Stimulated activated CD8-positive, alpha-beta memory T cell treated with anti-CD3 and anti-CD28 coated beads, Interleukin-7, amount 100 ng/mL, for 1 hour (primary cell): ENCODE measurements at places on chromosomes 6 and 20.

- no peak for DNase-seq
Observed at GRCh38 chr6:15852289-15852688, 189.5 kb upstream of the DTNBP1 start.

GRCh38 chr20:23132930-23133559, 46.9 kb upstream of the CD93 start:
- DNase-seq = no peak

DNA sequence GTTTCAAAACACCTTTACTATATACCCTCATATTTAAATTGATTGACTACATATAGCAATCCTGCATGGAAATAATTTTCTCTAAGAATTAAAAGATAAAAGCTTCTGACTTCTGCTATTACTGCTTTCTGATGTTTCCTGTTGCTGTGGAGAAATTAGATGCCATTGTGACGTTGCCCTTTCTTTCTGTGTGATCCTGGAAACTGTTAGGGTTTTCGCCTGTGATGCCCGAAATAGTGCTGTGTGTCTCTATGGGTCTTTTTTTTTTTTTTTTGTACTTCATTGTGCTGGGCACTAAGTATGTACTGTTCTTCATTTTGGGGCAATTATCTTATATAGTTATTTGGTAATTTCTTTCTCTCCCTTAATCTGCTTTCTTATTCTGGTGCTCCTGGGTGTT, 205.0 kb downstream of the ARID1B start:
- DNase-seq = no peak

GRCh38 chr6:145315982-145316600, 419.2 kb downstream of the EPM2A start:
- no peak for DNase-seq

- no peak for DNase-seq
Observed at GRCh38 chr20:52783769-52784168, 188.4 kb upstream of the TSHZ2 start.

DNA sequence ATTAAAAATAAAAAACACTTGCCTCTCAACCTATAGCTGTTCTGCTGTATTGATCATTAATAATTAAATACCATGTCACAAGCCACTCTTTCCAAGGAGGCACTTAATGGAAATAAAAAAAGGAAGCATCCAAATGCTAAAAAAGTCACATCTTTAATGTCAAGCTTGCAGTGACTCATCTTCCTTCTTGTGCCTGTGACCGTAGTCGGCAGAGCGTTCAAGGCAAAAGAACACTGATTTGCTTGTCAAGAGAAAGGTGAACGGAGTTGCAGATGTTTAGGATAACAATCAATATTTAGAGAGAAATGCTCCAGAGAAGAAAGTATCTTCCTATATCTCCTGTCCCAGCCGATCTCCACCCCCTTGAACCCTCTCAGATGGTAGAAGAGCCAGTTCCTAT, 341.0 kb upstream of the OPRM1 start:
- DNase-seq = no peak

- no peak for DNase-seq
Observed at GRCh38 chr6:163438940-163439335, 24.4 kb downstream of the QKI start.

DNA sequence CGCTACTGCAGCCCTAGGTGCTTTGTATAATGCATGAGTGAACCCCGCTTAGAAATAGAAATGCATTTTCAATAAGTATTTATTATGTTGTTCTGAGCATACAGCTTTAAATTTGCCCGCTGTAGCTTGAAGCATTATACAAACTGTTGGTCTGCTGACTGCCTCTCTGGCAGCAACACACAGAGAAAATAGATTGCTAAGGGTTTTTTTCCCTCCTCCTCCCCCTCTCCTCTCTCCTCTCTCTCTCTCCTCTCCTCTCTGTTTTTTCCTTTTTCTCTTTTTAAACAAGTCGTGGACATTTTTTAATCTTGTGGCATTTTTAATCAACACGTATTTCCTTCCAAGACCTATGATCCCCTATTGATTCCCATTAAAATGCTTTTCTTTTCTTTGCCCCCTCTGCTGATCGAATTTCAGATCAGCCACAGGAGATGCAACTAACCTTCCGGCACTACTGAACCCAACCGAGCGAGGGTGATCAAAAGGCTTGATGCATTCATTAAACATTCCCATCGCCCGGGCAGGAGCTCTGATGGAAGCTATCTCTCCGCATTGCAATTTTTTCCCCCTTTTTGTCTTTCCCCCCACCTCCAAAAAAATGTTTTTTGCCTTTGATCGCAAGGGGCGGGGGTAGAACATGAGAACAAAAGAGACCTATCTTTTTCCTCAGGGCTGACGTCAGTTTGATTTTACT, 90.7 kb upstream of the ARID1B start:
- peak; percentile 7 for DNase-seq

GRCh38 chr6:39428152-39428551, 105.7 kb upstream of the KCNK16 start:
- DNase-seq = no peak

DNA sequence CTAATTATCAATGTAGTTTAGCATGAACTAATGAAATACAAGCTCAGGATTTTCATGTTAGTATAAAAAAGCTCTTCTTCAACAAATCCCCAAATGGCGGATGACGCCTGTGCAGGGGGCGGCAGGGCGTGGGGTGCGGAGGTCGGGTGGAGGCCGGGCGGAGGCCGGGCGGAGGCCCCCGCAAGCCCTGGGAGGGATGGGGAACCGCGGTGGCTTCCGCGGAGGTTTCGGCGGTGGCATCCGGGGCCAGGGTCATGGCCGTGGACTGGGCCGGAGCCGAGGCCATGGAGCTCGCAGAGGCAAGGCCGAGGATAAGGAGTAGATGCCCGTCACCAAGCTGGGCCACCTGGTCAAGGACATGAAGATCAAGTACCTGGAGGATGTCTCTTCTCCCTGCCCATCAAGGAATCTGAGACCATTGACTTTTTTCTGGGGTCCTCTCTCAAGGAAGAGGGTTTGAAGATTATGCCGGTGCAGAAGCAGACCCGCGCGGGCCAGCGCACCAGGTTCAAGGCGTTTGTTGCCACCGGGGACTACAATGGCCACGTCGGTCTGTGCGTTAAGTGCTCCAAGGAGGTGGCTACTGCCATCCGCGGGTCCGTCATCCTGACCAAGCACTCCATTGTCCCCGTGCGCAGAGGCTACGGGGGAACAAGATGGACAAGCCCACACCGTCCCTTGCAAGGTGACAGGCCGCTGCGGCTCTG, 10.4 kb upstream of the EIF2S2 start:
- no peak for DNase-seq

DNA sequence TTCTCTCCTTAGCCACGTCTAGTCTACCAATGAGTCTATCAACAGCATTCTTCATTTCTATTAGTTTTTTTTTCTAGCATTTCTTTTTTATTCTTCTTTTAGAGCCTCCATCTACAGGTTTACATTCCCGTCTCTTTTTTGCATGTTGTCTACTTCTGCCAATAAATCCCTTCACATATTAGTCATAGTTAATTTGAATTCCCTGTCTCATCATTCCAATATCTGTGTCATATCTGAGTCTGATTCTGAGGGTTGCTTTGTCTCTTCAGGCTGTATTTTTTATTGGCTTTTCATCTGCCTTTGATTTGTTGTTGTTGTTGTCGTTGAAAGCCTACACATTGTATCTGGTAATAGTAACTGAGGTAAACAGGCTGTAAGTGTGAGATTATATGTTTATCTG, 104.6 kb downstream of the HMGCLL1 start:
- DNase-seq = no peak

DNA sequence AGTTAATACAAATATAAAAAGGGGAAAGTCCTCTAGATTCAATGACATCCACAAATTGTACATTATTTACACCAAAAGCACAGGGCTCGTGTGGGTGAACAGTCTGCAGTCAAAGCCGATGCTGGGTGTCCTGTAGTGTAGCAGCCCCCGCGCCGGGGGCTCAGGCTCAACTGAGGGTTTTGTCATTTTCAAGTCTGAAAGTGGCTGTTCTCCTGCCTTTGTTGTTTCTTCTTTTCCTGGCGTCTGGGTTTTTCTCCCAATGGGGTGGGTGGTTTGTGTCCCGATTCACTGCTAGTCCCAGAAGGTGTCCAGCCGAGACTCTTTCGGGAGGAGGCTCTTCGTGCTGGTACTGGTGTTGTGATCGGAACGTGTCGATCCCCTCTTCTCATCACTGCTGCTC, 146.0 kb downstream of the ZMYND8 start:
- DNase-seq = no peak

DNA sequence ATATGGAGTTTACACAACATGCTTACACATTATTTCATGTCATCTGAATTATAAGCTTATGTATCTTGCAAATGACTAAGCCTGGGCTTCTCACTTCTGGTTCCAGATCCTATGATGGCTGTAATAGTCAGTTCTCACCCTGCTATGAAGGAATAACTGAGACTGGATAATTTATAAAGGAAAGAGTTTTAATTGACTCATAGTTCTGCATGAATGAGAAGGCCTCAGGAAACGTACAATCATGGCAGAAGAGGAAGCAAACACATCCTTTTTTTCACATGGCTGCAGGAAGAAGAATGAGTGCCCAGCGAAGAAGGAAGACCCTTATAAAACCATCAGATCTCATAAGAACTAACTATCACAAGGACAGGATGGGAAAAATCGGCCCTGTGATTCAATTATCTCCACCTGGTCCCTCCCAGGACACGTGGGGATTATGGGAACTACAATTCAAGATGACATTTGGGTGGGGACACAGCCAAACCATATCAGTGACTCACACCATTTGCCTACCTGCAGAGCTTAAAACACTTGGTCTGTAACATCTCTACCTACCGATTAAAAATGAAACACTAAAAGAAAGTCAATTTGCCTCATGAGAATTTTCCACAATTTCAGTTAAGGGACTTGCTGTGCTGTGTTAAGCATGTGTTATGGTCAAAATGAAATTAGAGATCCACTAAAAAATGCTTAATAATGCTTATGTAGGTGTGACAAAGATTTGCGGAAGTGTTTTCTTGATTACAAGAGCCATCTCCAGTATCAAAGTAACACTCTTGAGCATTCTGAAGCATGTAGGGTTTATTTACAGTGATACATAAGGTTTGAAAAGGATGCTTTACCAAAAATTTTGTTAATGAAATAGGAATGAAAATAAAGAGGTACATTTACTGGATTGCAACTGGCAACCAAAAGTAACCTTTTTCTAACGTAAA, 2.2 kb upstream of the RWDD1 start:
- no peak for DNase-seq

DNA sequence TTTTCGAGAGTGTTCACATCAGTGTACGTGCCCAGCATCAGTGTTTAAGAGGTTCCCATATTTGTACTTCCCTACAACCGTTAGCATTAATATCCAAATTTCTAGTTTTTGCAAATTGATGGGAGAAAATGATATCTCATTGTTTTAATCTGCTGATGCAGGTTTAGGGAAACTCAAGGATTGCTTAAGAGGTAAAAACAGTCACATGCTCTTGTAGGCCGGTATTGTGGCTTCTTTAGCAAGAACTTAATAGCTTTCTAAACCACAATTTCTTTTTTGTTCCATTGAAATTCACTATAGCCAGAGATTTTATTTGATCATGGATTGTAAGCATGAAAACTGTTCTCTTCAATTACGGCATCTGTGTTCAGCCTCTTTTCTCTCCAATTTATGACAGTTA, 29.5 kb downstream of the BEND6 start:
- DNase-seq = no peak

DNA sequence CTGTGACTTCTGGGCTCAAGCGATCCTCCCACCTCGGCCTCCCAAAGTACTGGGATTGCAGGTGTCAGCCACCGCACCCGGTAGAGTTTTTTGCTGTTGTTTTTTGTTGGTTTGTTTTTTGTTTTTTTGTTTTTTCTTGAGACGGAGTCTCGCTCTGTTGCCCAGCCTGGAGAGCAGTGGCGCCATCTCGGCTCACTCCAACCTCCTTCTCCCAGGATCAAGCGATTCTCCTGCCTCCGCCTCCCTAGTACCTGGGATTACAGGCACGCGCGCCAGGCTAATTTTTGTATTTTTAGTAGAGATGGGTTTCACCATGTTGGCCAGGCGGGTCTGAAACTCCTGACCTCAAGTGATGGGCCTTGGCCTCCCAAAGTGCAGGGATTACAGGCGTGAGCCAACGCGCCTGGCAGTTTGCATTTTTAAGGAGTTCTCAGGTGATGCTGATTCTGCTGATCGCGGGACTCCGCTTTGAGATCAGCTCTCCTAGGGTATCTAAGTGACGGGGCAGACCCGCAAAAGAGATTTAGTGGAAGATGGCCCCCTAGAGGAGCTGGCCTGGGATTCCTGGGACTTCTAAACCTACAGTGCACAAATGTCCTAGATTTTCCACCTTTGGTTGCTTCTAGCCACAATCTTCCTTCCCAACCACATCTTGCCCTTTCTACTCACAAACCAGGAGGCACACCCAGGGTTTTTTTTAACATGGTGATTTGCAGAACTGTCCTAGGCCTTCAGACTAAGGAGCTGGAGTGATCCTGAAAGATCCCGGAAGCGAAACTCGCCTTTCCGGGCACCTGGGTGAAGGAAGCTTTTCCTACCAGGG, 45.2 kb downstream of the DPPA5 start:
- DNase-seq = no peak

DNA sequence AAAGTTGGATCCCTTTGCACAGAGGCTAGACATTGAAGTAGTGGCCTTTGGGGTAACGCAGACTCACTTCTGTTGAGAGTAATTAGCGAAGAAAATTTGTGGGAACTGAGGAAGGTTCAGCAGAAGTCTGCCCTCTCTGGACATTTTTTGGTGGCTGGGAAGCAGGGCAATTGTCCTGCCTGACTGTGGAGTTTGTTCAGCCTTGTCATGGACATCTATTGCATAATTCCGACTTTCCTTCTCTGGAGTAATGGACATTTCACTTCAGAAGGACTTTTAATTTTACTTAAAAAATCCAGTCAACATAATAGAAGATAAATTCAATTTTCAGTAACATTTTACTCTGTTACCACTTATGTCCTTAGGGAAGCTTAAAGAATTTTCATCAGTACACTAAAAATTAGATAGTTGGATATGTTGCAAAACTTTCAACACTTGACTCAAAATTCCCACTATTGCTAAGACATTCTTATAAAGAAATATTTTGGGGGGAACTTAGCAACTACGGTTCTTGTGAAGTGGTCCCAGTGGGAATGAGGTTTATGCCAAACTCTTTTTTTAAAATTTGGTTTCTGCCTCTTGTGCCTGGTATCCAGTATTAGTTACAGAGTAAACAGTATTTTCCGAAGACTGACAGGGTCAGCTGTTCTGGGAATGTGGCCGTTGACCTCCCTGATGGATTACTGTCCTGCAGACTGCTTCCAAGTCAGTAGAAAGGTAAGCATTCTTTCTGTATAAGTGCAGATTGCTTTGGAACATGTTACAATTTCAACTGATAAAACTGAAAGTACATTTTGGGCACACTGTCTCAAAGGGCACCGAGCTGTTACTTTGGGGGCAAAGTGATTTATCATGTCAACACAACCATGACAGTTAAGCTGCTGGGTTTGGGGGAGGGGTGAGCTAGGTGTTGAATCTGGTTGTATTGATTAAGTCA, 100.6 kb upstream of the MLIP start:
- no peak for DNase-seq
